Sigmoid colon (tissue), 7 donors: ENCODE measurements at places on chromosomes 16 and 17. TPM values are rescaled to one million over a fixed set of nuclear protein-coding genes. Genes with fewer than 3 reads are reported as not detected.

The JMJD6 gene
- polyA plus RNA-seq: 28.9 TPM

The KRTAP3-2 gene
- polyA plus RNA-seq: not detected

- no peaks in the 10 kb centered on the region for H3K36me3 ChIP-seq
- DNase-seq: no peak
- peaks cover 19% of the 10 kb centered on the region for H3K27me3 ChIP-seq
- no peaks in the 10 kb centered on the region for H3K4me1 ChIP-seq
- no peak overlapping the region for H3K27ac ChIP-seq
Observed at GRCh38 chr16:835373-835772, 34.8 kb upstream of the GNG13 start.

DNA sequence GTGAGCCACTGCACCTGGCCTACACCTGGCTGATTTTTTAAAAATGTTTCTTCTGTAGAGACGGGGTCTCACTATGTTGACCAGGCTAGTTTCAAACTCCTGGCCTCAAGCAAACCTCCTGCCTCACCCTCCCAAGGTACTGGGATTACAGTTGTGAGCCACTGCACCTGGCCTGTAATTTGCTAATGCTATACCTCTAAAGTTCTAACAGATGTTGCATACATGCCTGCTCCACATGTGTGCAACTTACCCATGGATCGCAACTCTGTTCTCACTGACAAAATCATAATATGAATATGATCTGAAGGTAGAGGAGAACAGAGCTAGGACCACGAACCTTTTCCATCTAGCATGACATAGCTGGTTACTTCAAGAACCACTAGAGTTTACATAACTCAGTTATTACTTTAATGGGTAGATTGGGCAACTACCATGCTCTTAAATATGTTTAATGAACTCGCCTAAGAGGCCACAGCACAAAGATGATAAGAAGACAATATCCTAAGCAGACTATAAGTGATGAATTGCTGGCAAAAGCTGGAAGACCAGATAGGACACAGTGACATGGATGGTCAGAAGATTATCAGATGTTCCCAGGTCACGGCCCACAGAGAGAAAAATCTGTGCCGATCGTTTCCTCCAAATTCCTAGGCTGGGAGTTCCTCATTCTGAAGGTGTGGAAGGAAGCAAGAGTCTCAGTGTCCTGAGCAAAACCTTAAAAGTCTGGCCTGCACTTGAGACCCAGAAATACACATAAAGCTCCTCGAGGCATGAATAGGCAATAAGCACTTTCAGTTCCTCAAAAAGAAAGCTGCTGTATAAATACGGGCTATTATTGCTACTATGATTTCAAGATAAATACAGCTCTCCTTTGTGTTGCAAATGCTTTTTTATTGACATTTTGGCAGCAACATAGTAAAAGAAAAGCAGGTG is 53.6 kb upstream of the ICAM2 start:
- peaks cover 25% of the 10 kb centered on the region for H3K36me3 ChIP-seq
- no peaks in the 10 kb centered on the region for H3K4me1 ChIP-seq
- H3K27ac ChIP-seq: peak overlapping the region; percentile 46
- H3K27me3 ChIP-seq: no peaks in the 10 kb centered on the region

DNA sequence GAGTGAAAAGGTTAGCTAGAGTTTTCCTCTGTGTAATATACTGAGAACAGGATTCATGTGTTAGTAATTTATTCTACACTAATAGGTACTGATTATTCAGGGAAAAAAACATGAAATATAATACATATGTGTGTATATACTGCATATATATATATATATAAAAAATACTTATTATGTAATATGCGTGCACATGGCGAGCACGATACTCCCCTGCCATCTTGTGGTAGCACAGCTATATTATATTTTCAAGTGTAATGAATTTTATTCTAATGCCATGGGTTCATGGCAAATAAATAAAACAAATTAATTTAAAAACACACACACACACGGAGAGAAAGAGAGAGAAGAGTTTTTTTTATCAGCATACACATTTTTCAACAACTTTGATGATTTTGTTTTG is 460.6 kb downstream of the KCNJ2 start:
- no peak for DNase-seq
- no peaks in the 10 kb centered on the region for H3K4me1 ChIP-seq
- H3K36me3 ChIP-seq: no peaks in the 10 kb centered on the region
- H3K4me3 ChIP-seq: no peak overlapping the region

DNA sequence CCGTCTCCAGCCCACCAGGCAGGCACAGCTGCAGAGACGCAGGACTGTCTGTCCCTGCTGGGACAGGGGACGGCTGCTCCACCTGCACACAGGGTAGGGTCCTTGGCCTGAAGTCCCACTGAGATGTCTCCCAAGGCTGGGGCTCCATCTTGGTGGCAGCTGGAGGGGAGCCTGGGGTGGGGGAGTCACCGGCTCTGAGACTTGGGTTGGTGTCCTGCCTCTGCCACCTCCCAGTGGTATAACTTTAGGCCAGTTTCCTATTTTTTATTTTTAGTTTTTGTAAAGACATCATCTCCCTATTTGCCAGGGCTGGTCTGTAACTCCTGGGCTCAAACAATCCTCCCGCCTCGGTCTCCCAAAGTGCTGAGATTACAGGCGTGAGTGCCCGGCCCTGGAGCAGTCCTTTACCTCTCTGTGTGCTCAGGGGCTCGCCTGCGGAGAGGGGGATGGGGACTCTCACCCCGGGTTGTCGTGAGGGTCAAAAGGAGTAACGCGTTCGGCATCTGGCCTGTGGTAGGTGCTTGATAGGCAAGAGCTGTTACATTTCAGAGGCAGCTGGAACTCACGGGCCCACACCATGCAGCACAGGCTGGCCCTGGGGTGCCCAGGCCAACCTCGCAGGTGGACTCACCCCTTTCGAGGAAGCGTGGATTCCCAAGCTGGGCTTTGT is 46.6 kb upstream of the DOC2B start:
- H3K27me3 ChIP-seq: no peaks in the 10 kb centered on the region
- no peaks in the 10 kb centered on the region for H3K4me1 ChIP-seq
- no peak overlapping the region for H3K4me3 ChIP-seq
- peak; percentile 54 for DNase-seq
- H3K36me3 ChIP-seq: no peaks in the 10 kb centered on the region

GRCh38 chr16:71537643-71538042 is 11.4 kb downstream of the CHST4 start:
- no peak overlapping the region for H3K27ac ChIP-seq
- no peaks in the 10 kb centered on the region for H3K4me1 ChIP-seq
- H3K4me3 ChIP-seq: no peak overlapping the region
- DNase-seq: no peak
- H3K36me3 ChIP-seq: no peaks in the 10 kb centered on the region
